Coronary artery (tissue), 2 donors: ENCODE measurements at places on chromosomes 6 and 20.

- no peak for DNase-seq
These were observed 15.7 kb downstream of the CASS4 start for GRCh38 chr20:56427797-56428196.

- DNase-seq, result no peak
These were observed 48.8 kb downstream of the TRDN start for GRCh38 chr6:123587838-123588545.

DNA sequence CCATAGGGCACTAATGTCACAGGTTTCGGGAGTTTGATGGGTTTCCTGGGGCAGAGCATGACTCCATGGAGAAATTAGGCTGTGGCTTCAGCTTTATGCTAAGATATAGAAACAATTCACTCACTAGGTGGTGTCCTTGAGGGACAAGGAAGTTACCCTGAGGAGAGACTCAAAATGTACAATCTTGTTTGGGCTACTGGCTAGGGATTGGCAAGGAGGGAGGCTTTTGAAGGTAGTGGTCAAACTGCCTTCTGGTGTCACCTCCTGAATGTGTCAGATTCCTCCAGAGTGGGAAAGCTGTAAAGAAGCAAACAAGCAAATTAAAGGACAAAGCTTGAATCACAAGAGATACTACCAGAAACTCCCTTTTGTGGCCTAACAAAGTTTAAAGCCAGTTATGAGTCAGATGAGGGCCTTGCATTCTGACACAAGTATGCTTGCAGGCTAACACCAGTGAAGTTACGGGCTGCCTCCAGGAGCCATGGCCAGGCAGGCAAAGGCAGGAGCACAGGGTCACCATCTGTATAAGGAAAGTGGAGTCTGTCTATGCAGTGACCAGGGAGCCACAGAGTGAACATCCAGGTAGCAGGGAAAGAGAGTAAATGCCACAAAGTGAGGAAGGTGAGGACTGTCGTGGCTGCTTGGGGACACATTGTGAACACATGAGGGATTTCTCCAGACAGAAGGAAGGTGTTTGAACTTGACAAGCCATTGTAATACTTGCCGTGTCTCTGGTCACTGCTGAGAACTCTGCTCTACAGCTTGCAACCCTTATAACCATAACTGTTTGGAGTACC is 107.7 kb upstream of the DTNBP1 start:
- DNase-seq, result no peak

GRCh38 chr6:100904316-100904715 is 23.2 kb upstream of the ASCC3 start:
- DNase-seq, result no peak

DNA sequence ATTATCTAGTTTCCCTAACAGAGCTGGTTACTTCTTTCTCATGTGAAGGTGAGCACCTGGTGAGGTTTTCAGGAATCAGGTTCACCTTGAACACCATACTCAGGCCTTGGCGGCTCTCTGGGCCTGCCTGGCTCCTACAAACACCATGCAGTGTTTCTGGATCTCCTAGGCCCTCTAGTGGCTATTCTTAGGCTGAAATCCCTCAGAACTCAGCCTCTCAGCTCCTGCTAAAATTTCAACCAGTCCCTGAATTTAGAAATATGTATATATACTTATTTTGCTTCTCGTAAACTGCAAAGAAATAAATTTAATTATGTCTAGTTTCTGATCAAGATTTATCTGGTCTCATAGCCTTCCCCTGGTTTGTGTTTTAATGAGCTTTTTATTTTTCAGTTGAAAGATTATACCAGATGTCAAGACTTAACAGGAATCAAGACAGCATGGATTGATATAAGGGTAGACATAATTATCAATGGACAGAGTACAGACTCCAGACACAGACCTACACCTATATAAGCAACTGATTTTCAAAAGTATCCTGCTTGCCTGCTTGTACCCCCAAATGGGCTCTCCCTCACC is 55.9 kb downstream of the ANKEF1 start:
- no peak for DNase-seq

DNA sequence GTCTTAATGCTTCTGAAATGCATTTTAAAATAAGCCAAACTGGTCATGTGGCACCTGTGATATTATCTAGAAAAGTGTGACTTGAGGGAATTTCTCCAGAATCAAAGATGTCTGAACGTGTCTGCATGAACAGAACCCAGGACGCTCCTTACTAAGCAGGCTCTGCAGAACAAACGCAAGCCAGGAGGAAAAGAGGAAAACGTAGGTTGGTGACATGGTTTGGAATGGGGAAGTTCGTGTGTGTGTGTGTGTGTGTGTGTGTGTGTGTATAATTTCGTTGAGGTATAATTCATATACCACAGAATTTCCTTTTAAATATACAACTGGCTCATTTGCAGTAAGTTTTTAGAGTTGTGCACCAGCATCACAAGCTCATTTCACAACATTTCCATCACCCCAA is 200.5 kb upstream of the FOXQ1 start:
- no peak for DNase-seq

- DNase-seq, result no peak
These were observed 4.1 kb upstream of the LY86 start for GRCh38 chr6:6584310-6585002.

DNA sequence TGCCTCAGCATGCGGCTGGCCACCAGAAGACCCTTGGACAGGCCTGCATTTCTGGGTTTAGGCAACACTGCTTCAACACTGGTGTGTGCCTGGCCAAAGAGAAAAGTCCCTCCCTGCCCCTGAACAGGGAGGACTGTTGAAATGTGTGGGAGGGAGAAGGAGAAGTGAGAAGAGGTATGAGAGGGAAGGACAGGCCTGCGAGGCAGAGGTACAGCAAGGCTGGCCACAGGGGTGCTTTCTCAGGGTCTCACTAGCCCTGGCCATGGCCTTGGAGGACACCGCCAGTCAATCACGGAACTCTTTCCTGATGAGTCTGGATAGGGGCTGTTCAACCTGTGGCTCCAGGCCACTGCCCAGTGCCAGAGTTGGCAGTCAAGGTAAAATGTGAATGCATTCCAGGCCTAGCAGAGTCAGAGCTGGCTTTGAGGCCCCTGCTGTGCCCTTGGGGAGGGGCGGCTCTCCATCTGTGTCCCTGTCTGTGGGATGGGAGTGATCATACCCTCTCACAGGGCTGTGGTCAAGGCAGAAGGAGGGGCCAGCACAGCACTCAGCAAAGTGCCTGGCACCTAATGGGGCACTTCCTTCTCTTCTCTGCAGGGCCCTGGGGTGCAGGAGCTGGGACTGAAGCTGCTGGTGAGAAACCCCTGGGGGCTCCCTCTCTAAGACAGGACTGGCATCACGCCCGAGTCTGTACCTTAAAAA is 43.2 kb upstream of the CDH22 start:
- DNase-seq, result no peak

DNA sequence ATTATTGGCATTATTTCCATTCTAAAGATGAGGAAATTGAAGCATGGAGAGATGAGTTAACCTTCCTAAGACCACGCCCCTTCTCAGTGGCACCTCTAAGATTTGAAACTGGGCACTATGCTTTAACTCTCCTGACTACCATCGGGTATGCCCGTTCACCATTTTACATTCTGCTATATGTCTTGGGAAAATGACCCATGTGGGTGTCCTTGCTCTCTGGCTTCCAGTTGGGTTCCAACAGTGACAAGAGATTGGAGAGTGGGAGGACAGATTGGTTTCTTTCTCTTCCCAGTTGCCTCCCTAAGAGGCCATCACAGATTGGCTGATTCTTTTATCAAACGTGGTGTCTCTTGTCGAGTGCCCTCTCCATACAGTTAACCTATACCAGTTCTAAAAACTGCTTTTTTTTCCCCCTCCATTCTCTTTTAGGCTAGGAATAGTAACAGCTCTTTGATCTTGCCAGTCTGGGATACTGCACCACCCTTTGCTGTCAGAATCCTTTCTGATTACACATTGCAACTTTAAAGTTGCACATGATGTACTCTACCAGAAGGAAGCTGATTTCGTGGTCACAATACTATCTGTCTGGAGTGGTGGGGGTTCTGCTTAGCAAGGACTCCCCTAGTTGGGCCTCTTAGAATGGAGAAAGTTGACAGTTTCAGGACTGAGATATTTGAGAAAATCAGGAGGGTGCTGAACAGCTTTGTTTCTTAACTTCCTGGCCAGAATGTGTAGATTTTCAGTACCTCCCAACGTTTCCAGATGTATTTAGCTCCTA is 88.0 kb upstream of the ELOVL5 start:
- no peak for DNase-seq

DNA sequence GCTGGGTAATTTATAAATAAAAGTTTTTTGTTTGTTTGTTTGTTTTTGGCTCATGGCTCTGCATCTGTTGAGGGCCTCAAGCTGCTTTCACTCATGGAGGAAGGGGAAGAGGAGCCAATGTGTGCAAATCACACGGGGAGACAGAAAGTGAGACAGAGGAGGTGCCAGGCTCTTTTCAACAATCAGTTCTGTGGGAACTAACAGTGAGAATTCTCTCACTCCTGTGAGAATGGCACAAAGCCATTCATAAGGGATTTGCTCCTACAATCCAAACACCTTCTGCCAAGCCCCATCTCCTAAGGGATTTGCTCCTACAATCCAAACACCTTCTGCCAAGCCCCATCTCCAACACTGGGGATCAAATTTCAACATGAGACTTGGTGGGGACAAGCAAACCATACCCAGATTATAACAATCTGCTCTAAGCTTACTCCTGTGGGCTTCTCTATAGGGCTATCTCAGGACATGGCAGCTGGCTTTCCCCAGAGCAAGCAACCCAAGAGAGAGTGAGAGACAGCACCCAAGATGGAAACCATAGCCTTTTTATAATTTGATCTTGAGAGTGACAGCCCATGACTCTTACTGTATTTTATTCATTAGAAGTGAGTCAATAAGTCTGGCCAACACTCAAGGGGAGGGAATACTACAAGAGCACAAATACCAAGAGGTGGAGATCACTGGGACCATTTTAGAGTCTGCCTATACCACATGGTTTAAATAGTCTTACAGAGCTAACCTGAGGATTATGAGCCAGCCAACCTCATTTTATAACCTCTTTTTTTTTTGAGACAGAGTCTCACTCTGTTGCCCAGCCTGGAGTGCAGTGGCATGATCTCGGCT is 22.8 kb upstream of the LRRC1 start:
- no peak for DNase-seq
